ENCODE measurements at places on chromosomes 2 and 18.

DNA sequence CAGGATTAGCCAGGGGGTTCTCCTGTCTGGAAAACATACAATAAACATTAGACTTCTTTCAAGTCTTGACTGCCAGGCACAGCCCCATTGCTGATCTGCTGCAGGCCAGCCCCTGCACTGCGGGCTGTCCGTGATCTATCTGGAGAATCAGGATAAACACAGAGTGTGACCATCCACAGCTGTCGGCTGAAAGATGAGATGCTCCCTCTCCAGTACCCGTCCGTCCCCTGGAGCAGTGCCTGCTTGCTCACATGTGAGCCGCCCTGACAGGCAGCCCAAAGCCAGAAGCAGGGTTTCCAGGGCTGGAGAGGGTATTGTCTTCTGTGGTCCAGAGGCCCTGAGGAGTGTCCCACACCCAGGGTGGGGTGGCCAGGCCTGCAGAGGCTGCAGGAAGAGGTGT, 46.1 kb upstream of the FOSL2 start:
- no peak for DNase-seq

- DNase-seq = no peak
Observed at GRCh38 chr2:215966951-215967350, 46.4 kb downstream of the MREG start.

DNA sequence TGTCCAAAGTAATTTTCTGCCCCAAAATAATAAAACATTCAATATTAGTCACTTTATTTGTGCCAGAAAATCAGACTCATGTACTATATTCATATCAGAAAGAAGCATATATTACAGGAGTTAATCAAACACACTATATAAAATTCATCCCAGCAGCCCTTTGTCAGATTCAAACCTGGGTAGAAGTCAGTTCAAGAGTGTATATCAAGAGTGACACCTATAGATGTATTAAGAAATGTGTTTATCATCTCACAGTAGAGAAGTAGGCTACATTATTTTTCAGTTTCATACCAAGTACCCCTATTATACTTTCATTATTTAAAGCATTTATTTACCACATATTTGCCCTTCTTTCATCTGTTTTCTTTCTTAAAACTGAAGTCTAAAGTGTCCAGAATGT, 193.2 kb upstream of the DDX18 start:
- no peak for DNase-seq

DNA sequence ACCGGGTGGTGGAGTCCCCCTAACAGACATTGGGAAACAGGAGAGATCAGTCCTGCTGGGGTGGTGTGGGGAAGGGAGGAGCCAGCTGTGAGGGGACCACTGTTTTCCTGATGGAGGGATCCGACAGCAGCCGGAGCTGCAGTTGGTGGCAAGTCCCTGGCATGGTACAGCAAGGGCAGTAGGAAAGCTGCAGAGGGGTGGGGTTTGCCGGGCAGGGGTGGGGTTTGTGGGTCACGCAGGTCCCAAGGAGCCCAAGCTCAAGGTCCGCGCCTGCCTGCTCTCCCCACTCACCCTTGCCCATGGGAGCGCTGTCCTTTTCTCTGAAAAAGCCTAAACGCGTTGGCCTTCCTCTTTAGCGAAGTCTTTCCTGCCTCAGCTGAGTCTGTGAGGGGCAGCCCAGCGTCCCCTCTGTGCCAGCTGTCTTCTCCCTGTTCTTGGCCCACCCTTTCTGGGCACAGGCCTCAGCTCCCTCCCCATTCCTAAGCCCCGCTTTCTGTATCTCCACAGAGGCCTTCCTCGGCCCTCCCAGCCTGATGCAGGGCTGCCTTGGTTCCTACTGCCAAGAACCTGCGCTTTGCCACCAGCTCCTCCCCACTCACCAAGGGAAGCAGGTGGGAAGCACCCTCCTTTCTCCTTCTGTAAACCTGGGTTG, 29.3 kb upstream of the INHBB start:
- DNase-seq = no peak

DNA sequence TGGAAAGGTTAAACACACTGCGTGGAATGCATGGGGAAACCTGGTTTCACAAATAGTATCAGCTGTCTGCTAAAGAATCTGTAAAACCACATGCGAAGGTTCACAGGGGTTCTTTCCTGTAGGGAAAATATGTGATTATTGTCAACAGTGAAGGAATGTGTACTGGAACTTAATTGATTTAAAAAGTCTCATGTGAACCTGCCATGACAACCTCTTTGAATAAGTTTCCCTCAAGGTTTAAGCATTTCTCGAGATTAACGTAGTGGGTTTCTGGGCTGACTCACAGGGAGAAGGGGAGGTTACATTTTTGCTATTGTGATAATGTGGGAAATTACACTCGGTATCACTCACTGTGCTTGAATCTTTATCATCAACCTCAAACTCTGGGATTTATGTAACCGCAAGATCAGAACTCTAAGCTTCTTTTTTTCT, 28.2 kb upstream of the IL1R1 start:
- no peak for DNase-seq

DNA sequence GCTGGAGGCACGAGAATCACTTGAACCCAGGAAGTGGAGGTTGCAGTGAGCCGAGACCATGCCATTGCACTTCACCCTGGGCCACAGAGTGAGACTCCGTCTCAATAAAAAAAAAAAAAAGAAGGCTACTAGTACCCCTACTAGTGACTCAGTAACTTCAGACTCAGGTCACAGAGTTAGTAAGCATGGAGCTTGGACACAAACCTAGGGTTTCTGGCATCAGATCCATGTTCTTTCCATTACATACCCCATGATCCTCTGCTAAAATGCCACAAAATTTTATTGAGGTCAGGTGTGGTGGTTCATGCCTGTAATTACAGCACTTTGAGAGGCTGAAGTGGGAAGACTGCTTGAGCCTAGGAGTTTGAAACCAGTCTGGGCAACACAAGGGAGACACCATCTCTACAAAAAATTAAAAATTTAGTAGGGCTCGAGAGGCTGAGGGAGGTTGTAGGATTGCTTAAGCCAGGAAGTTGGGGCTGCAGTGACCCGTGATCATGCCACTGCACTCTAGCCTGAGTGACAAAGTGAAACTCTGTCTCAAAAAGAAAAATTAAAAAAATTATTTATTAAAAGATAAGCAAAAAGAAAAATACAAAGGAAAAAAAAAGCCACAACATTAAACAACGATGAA, 45.1 kb downstream of the DHX57 start:
- DNase-seq = no peak

DNA sequence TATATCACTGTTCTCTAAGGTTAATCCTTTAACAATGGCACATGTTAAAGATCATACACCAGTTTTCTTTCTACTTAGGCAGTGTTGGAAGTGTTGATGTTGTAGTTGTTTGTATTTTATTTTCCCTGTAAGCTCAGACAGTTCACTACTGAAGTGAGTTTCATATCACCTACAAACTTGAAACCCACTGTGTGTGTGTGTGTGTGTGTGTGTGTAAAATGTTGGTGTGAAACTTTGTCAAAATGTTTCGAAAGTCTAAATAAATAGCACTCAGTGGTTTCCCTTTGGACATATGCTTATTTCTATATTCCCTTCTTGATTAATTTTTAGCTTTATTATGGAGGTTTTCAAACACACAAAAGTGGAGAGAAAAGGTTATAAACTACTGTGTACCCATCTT, 79.8 kb upstream of the CAVIN2 start:
- DNase-seq = no peak

- DNase-seq = no peak
Observed at GRCh38 chr2:232931636-232932035, 61.6 kb downstream of the SNORC start.

Measured in naive thymus-derived CD8-positive, alpha-beta T cell (primary cell).